ENCODE measurements at places on chromosomes 3 and 15.

DNA sequence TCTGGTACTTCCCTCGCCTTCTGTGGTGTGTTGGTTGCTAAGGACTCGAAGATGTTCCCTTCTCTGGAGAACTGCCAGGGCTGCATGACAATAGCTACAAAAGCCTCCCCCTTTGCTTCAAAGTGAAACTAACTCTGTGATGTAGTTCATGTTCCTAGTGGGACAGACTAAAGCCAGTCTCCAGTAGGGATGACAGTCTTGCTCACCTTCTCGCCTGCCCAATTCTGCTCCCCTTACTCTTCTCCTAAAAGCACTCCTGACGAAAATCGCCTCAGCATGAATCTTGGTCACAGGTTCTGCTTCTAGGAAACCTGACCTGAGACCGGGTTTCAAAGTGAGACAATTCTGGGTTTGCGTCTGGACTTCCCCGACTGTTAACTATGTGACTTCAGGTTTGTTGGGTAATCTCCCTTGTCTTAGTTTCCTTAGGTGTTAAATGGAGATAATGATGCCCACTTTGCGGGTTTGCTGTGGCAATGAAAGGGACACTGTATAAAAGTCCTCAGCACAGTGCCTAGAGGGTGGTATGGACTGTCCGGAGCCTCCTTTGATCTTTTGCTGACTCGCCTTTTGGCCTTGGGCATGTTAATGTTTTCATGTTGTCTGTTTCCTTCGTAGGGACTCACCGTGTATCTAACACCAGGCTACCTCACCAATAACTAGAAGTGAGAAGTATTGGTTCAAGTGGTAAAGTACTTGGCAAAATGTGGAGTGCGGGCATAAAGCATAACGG, 24.9 kb upstream of the THRB start:
- DNase-seq = no peak

- no peak for DNase-seq
These were observed 347.5 kb upstream of the TMCO5A start for GRCh38 chr15:37586976-37587375.

DNA sequence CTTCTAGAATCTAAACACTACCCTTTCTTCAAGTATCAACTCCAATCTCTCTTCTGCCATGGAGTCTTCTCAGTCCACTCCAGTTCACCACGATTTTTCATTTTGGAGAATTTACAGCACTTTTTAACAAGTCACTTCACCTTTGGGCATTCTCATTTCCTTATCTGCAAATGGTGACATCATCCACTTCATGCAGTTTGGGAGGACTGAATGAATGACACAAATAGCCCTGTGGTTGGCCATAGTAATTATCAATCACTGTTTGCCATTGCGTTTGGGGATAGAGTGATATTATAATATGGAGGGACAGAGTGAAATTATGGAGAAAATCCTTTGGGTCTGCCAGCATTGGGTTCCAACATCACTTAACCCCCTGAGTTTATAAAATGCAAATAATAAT, 38.0 kb upstream of the TM4SF1 start:
- DNase-seq = no peak

DNA sequence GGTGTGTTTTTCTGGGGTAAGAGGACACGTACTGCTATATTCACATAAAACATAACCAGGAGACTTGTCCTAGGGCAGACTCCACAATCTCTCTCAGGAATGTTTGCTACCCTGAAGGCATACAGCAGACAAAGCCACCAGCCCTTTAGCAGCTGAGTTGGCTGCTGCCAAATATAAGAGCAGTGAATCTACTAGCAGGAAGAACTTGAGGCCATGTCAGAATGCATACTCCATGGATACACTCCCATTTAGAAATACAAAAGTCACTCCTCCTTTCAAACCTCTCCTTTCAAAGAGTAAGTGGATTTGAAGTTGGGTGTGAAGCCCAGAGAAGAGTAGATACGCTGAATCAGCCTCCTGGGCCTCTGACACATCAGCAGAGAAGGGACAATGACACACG, 94.1 kb downstream of the CADPS start:
- no peak for DNase-seq

DNA sequence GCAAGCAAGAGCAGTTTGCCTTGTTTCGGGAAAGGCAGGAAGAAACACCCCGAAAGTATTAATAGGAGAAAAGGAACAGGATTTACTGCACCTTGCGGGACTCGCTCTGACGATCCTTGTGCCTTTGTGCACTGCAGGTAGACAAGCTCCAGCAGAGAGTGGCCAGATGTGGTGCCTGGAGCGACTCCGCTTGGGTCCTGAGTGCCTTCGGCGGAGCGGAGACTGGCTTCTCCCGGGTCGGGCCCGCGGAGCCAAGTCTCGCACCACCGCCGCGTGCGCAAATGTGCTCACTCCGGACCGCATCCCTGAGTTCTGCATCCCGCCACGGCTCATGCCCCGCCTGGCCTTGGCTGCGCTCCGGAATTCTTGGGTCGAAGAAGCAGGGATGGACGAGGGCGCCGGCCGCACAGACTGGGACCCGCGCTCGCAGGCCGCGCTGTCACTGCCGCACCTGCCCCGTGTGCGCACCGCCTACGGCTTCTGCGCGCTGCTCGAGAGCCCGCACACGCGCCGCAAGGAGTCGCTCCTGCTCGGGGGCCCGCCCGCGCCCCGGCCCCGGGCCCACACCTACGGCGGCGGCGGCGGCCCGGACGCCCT, 769 bp downstream of the C2CD4A start:
- DNase-seq = peak; percentile 18

GRCh38 chr15:90266061-90266431, 574 bp downstream of the NGRN start:
- DNase-seq = peak; percentile 40

GRCh38 chr3:135564696-135565095, 400.8 kb upstream of the PPP2R3A start:
- no peak for DNase-seq

DNA sequence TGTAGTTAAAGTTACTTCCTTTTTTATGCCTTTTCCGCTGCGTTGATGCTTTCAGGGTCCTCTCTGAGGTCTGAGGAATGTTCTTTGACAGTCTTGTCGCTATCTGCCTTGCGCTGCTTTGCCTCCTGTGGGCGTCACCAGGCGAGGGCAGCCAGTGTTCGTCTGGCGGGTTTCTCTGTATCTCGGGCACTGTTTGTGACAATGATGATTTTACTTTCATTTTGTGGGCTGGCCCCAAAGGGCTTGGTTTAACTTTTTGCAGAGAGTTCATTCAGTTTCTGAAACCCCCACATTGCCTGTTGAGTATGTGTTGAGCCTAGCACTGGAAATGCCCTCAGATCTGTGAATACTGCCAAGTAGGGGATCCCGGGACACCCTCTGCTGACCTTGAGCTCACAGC, 24.6 kb upstream of the SACM1L start:
- peak; percentile 73 for DNase-seq

- no peak for DNase-seq
These were observed 552.4 kb upstream of the CCDC54 start for GRCh38 chr3:106824856-106825255.

DNA sequence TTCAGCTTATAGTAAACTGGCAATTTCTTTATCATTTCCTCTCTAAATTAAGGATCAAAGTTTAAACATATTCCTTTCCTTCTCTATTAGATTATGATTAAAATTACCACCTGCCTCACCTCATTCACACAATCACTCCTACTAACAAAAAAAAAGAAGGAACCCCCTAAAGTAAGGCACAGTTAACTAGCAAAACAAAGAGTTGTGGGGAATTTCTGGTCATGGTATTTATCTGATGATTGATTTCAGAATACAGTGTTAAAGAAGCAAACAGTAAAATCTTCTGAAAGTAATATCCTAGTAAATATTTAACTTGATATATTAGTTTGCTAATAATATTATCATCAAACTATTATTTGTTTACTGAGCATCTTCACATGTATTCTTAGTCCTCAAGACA, 8.8 kb downstream of the GBE1 start:
- no peak for DNase-seq

- DNase-seq = no peak
These were observed 4.5 kb upstream of the NANOGP8 start for GRCh38 chr15:35089551-35089950.

GRCh38 chr3:9903238-9903624, 583 bp downstream of the IL17RE start:
- DNase-seq = peak; percentile 22

GRCh38 chr3:150169330-150169940, 198.7 kb upstream of the PFN2 start:
- no peak for DNase-seq

- no peak for DNase-seq
These were observed 440.2 kb downstream of the LPP start for GRCh38 chr3:188594139-188594538.

DNA sequence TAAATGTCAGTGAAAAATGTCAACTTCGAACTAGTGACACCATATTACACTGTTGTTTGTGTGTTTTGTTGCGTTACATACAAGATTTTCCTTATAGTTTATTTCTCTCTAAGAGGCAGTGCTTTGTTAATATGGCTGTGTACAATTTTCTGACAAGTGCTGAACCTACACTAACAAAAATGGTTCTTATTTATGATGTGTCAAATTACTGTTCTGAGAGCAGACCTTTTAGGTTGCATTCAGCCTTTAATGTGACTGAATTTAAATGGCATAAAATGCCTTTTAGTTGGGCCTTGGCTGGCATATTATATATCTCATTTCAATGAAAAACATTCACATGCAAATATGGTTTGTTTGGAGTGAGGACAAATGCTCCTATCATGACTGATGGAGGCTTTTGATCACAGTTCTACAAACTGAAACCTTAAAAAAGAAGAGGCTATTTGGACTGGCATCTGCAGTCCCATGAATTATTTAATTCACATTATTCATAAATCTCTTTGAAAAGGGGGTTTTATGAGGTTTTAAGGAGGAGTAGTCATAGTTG, 750.6 kb downstream of the CADM2 start:
- DNase-seq = no peak

DNA sequence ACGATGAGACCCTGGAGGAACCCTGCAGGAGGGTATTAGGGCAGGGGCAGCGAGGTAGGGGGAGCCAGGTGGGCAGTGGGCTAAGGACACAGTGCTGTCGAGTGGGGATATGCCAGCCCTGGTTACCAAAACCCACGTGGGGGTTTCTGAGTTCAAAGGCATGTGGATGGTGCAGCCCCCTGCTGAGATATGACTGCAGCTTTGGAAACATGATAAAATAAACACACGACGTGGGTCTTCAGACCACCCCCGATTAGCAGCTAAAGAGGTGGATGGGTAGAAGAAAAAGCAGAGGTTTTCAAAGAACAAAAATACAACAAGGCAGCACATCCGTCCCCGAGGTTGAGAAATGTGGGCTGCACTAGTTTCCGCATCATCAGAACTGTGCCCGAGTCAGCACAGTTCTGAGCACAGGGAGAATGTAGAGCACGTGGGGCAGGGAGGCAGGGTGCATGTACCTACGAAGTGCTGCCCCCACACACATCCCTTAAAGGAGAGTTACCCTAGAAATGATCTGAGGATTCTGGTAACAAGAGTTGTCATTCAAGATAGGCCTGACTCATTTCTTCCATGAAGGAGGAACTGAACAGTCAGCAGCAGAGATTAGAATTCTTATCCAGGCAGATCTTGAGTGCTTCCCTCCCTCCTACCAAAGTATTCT, 121.3 kb downstream of the RPLP1 start:
- DNase-seq = peak; percentile 73

DNA sequence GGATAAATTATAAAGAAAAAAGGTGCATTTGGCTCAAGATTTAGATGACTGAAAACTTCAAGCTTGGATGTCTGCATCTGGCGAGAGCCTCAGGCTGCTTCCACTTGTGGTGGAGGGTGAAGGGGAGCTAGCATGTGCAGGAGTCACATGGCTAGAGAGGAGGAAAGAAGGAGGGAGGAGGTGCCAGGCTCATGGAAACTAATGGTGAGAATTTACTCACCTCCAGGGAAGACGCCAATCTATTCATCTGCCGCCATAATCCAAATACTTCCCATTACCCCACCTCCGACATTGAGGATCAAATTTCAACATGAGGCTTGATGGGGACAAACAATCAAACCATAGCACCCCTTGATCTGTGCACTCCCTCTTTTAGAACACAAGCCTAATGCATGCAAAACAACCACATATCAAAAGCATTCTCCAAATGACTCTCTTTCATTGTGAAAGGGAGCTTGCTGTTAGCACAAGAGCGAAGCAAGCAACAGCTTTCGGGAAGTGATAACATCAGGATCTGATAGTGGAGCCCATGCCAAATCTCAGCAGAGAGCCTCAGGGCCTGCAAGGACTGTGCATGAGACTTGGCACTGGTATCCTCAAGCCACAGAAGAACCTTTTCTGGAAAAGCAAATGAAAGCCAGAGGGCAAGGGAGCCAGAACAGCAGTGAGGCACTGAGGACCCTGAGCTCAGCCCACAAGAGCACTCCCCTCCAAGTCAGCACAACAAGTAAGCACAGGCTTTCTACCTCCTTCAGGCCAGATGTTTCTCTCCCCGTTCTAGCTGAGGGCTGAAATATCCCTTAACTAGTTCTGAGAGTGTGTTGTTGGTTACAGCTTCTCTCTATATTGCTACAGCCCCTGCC, 50.2 kb upstream of the THBS1 start:
- DNase-seq = no peak

- DNase-seq = peak; percentile 56
These were observed 9.6 kb downstream of the EMC3 start for GRCh38 chr3:9976721-9977709.

DNA sequence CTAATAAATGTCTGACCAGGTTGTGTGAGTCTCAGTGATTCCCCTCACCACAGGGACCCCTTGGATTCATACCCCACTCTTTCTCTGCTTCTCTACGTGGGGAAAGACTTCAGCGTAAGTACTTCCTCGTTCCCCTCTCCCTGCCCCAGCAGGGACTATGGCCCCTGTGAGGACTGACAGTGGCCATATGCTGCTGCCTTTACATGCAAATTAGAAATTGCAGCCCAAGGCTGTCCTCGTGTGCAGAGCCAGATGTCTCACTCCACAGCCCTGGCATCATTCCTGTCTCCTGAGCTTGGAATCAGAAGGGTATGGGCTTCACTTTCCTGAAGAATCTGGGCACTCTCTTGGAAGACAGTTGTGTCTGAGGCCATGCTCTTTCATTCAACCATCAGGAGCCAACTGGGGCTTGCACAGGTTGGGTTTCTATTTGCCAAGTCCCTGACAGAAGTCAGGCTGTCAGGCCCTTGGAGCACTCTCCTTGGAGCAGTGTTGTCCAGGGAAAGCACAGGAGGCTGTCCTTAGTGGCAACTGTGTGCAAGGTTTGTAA, 30.5 kb upstream of the IQCF2 start:
- DNase-seq = no peak

GRCh38 chr3:17964108-17964507, 221.7 kb upstream of the TBC1D5 start:
- DNase-seq = peak; percentile 21

GRCh38 chr15:100141311-100142001, 200.3 kb downstream of the ADAMTS17 start:
- no peak for DNase-seq

DNA sequence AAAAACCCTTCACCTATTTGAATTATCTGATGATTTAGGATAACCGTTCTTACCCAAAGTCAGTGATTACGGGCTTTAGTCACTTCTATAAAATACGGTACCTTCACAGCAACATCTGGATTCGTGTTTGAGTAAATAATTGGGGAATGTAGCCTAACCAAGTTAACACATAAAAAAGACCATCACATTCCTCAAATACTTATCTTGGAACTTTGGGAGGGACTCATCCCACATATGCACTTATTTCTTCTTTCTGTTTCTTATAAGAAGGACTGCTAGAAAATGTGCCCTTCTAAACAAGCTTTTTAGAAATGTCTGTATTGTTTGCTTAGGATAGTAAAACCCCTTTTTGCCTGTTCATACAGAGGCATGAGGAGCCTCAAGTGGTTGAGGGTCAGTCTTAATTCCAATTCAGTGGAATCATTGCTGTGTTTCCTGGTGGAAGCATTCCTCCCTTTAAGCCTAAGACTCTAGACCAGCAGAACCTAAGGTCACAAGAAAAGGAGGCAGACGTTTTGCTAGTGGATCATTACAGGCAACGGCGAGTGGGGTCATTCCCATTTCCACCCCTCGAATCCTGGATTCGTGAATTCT, 67.5 kb downstream of the TMEM44 start:
- no peak for DNase-seq
